Neural progenitor cell (in vitro differentiated cells): ENCODE measurements at places on chromosomes 1 and 21. TPM values are rescaled to one million over a fixed set of nuclear protein-coding genes. Genes with fewer than 3 reads are reported as not detected.

The RIMKLA gene
- total RNA-seq = 5.1 and 5.4 TPM in 2 replicates

DNA sequence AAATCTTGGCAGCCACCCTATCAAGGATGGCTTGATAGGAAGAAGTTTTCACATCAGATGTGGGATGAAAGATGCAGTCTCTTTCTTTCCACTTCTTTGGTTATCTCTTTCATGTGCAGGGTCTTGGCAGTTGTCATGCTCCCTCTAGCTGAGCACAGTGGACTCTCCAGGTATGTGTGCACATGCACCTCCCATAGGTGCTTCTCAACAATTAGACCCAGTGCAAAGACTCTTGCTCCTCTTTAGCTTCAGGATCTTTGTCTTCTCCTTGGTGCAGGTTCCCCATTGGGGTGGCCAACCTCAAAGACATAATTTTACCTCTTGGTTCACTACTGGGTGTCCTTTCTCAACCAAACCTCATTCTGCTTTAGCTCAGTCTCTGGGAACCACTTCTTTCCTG is 80.7 kb downstream of the TBX15 start:
- DNase-seq = no peak

- no peak for DNase-seq
These were observed 121.7 kb upstream of the DUSP10 start for GRCh38 chr1:221863635-221864034.

DNA sequence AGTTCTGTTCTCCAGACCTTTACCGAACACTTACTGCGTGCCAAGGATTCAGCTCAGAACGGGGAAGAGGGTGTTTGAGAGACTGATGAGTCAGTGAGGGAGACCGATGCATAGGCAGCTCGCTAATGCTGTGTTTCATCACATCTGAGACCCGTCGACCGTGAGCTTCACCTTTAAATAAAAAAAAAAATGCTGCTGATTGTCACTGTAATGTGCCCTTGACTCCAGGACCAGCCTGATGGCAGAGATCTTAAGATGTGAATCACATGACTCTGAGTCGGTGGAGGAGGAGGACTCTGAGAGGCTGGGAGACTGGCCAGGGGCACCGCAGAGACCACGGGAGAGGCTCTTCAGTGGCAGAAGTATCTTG is 28.8 kb downstream of the SPSB1 start:
- DNase-seq = no peak

GRCh38 chr1:116570358-116571214 is at the start of gene CD58:
CD58 (minus strand) TSS chr1:116571026; CDS start chr1:116570972, 54 bp downstream.
- peak; percentile 91 for DNase-seq

DNA sequence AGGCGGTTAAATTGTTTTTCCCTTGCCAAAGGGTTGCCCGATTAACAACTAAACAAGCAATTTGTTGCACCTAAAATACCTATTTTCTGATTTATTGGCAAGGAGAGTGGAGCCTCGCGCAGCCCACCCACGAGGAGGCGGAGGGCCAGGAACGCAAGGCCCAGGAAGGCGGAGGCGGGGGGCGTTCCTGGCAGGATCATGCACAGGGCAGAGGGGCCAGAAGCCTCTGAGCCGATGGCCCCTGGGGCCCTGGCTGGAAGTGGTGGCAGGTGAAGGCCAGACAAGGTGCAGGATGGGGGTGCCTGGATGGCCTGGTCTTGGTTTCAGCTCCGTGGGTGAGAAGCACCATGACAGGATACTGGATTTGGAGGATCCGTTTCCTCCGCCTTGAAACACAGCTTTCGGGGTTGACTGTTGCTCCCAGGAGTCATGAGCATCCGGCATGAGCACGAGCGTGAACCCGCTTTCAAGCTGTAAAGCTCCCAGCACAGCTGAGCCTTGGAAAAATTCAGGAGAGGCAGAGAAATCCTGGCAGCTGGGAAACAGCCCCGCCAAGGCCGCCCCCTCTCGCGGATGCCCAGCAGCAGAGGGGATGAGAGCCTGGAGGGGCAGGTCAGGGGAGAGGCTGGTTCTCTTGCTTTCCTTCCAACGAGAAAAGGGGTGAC is 35.0 kb downstream of the AJAP1 start:
- no peak for DNase-seq

- no peak for DNase-seq
These were observed 34.0 kb downstream of the BACH1 start for GRCh38 chr21:29332461-29333362.

The ZNF695 gene
- total RNA-seq = 27.6 and 34.6 TPM in 2 replicates

GRCh38 chr1:99700020-99700419 is 54.1 kb downstream of the PALMD start:
- DNase-seq = no peak

- DNase-seq = no peak
These were observed 142.9 kb downstream of the ROR1 start for GRCh38 chr1:63916485-63917360.

The TATDN3 gene
- 12.5 and 18.8 TPM in 2 replicates for total RNA-seq

GRCh38 chr1:101507547-101507971 is 270.7 kb downstream of the S1PR1 start:
- DNase-seq = no peak

- no peak for DNase-seq
These were observed 78.1 kb upstream of the RAB4A start for GRCh38 chr1:229192853-229193252.

- DNase-seq = no peak
These were observed at the start of gene UBE2Q1 for GRCh38 chr1:154557939-154558719. UBE2Q1 (minus strand) TSS chr1:154558662; CDS start chr1:154558553, 109 bp downstream.

The DIO1 gene
- total RNA-seq = not detected in 2 replicates

GRCh38 chr1:62438163-62438562 is 1.3 kb downstream of the USP1 start:
- DNase-seq = no peak

- no peak for DNase-seq
These were observed 44.8 kb upstream of the SGIP1 start for GRCh38 chr1:66489151-66489550.

DNA sequence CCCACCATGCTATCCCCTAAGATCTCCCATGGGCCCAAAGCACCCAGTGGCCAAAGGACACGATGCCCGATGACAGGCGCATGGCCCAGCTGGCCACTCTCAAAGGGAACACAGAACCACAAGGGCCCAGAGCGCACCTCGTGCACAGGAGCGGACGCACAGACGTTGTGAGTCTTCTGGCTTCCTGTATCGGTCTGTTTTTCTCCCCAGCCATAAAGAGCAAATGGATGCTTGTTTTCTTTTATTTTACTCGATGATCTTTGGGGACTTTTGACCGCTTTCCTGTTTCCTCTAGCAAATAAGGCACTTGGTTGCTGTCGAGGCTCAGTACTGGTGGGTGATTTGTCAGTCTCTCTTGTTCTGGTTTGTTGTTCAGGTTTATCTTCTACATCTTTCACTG is 16.2 kb downstream of the CCSAP start:
- no peak for DNase-seq

DNA sequence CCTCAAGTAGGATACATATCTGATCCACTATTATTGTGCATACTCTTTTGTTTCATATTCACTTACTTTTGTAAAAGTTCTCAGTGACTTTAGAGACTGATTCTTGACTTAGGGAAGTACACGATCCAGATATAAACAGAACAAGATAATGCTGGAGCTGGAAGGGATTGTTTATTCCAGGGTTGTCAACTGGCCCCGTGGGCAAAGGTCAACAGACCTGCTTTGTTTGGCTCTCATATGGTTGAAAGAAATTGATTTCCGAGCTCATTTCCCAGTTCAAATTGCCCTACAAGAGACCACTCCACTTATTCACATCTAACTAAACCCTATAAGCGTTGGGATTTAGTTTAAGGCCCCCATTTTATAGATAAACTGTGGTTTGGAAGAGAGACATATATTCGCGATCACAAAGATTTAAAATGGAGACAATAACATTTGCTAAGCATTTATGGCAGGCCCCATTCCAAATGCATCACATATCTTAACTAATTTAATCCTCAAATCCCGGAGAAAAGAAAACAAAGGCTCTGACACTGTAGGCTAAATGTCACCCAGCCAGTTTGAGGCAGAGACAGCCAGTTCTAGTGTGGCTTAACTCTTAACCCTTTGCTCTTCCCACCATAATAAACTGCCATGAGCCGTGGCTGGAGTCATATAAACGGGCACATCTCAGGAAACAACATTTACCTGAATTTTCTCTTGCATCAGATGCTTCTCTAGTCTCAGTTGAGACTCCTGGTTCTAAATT is 20.6 kb downstream of the REG4 start:
- DNase-seq = no peak

The KRTAP22-2 gene
- total RNA-seq = not detected in 2 replicates

- peak; percentile 52 for DNase-seq
These were observed 255.9 kb downstream of the FAF1 start for GRCh38 chr1:50704126-50704525.

The LRRC38 gene
- total RNA-seq = not detected in 2 replicates

GRCh38 chr1:47675721-47676120 is 237.9 kb downstream of the FOXD2 start:
- no peak for DNase-seq

DNA sequence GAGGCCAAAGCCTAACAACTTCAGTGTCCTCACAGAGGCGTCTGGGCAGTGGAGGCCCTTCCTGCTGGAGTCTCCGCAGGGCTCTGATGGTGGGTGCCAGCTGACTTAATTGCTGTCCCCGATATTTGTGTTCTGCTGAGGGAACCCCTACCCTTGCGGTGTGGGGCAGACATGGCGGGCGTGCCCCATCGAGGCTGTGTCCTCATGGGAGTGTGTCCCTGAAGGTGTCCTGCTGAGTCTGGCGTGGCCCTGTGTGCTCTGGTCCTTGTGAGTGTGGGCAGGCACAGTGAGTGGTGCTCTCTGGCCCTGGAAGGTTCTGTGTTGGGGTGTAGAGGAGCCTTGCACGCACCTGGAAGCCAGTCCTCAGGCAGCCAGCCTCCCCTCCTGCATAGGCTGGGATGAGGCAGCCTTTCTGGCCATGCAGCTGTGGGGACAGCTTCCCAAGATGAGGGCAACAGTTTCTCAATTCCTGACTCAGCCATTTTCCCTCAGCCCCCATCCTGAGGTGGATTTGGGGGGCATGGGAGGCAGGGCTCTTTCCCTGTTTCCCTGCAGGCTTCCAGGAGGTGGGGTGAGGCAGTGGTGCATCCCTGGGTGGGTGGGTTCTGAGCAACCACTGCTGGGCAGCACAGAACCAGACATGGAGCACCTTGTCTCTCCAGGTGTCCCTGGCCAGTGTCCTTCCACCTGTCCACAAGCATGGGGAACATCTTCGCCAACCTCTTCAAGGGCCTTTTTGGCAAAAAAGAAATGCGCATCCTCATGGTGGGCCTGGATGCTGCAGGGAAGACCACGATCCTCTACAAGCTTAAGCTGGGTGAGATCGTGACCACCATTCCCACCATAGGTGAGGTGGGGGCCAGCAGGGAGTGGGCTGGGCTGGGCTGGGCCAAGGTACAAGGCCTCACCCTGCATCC is 6.5 kb downstream of the C1orf35 start:
- DNase-seq = no peak

The STUM gene
- total RNA-seq = 0.19 TPM in 1 of 2 replicates, not detected in the other

- DNase-seq = no peak
These were observed 32.4 kb downstream of the IER5 start for GRCh38 chr1:181120924-181121323.

DNA sequence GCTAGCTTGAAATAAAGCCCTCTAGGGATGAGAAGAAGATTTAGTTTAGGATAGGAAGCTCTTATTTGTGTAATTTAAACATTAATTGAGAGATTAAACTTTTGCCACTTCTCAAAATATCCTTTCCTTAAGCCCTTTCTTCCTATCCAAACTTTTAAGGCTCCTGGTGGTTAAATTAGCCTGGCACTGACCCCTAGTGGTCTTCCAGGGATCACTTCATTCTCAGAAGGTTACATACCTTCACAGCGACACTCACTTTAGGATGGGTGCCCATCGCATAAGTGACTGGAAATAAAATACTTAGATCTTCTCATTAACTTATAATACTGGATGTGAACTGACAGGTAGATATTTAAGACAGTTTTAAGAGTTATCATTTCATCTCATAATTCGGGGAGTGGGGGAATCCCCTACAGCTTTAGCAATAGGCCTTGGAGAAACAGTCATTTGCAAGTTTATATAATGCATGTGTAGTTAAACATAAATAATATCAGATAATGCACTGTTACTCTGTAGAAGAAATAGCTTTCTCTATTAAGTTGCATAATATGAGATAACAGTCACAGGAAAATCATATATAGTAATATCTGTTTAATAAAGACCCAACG is 7.4 kb downstream of the LHX9 start:
- peak; percentile 72 for DNase-seq

DNA sequence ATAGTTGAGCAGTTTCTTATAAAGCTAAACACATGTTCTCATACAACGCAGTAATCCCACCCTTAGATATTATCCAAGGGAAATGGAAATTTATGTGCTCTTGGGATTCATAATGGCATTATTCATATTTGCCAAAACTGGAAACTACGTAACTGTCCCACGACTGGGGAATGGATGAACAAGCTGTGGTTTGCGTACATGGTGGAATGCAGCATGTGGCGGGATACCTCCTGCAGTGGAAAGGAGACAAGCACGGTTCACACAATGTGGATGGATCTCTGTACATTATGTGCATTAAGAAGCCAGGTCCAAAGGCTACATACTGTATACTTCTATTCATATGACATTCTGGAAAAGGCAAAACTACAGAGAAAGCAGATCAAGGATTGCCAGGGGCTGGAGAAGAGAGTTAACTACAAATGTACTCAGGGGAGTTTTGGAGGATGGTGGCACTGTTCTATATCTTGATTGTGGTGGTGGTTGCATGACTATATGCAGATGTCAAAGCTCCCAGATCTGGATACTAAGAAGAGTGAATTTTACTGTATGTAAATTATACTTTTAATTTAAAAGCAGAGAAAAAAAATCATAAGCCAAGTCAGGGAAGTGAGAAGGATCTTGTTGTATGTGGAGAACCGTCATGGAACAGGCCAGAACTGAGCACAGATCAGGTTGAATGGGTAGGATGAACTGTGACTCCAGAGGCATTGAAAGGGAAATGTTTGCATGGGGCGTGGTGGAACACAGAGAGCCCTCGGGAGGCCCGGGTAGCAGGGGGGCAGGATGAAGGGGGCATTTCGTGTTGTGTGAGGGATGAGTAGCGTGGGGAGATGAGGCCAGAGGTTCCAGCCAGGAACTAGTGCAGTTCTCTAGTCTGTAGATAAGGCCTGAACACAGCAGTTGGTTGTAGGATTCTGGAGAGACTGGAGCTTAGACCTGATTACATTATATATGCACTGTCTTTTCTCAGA is 90.7 kb downstream of the GALNT2 start:
- no peak for DNase-seq

DNA sequence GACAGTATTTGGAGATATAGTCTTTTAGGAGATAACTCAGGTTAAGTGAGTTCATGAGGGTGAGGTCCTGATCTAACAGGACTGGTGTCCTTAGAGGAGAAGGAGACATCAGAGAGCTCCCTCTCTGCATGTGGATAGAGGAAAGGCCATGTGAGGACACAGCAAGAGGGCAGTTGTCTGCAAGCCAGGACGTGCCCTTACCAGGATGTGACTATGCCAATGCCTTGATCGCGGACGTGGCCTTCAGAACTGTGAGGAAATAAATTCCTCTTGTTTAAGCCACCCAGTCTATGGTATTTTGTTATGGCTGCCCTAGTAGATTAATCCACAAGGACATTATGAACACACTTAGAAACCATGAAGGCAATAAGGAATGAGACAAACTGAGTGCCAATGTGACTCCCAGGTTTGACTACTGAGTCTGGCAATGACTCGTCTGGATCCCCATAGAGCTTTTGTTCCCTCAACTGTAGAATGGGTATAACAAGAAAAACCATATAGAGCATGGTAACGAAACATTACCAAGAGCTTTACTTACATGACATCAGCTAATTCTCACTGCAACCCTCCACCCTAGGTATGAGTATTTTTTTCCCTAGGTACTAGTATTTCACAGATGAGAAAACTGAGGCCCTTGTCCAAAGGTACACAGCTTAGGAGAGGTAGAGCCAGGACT is 6.5 kb downstream of the URB1 start:
- DNase-seq = no peak
